ENCODE measurements at places on chromosomes 7 and 10. TPM values are rescaled to one million over a fixed set of nuclear protein-coding genes. Genes with fewer than 3 reads are reported as not detected.

BLNK gene
- 10.5 TPM for total RNA-seq

NACAD gene
- 6.5 TPM for total RNA-seq

RHOBTB1 gene
- 5.9 TPM for total RNA-seq

CCDC126 gene
- 5.5 TPM for total RNA-seq

RET gene
- 1.2 TPM for total RNA-seq
